Type B pancreatic cell (in vitro differentiated cells): ENCODE measurements at places on chromosomes 3 and 15. TPM values are rescaled to one million over a fixed set of nuclear protein-coding genes. Genes with fewer than 3 reads are reported as not detected.

CCR2 gene
- total RNA-seq, result not detected in 2 replicates

DNA sequence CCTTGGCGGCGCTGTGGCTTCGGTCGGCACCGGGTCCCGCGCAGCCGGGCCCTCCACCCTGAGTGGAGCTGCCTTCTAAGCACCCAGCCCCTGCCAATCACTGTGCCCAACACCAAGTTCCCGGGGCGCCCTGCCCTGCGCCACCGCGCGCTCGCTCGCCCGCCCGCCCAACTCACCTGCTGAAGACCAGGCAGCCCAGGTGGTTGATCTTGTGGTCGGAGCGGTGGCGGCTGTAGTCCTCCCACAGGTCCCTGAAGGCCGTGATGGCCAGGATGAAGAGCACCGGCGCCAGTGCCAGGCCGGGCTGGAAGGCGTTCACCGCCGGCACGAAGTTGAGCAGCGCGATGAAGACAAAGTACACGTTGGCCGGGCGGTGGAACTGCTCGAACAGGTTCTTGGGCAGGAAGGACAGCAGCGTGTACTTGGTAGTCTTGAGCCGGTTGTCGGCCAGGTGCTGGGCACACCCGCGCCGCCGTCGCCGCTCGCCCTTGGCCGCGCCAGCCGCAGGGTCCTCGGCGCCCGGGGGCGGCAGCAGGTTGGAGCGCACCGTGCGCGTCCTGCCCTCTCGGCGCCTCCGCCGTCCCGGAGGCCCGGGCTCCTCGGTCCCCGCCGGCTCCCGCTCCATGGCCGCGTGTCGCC is 536 bp downstream of the ATP10A start:
- no peak overlapping the region for H3K27ac ChIP-seq
- no peak for DNase-seq
- H3K27me3 ChIP-seq, result peaks cover 75% of the 10 kb centered on the region
- H3K36me3 ChIP-seq, result no peaks in the 10 kb centered on the region
- peak overlapping the region; percentile 84 for H3K4me3 ChIP-seq

- no peak overlapping the region for H3K27ac ChIP-seq
- no peaks in the 10 kb centered on the region for H3K4me1 ChIP-seq
- peaks cover 11% of the 10 kb centered on the region for H3K27me3 ChIP-seq
Observed at GRCh38 chr15:100703671-100704070, 101.3 kb downstream of the ASB7 start.

GRCh38 chr3:87033205-87033604 is 42.3 kb upstream of the VGLL3 start:
- no peaks in the 10 kb centered on the region for H3K27me3 ChIP-seq
- no peak for DNase-seq
- no peak overlapping the region for H3K27ac ChIP-seq
- no peaks in the 10 kb centered on the region for H3K4me1 ChIP-seq
- no peaks in the 10 kb centered on the region for H3K36me3 ChIP-seq

DNA sequence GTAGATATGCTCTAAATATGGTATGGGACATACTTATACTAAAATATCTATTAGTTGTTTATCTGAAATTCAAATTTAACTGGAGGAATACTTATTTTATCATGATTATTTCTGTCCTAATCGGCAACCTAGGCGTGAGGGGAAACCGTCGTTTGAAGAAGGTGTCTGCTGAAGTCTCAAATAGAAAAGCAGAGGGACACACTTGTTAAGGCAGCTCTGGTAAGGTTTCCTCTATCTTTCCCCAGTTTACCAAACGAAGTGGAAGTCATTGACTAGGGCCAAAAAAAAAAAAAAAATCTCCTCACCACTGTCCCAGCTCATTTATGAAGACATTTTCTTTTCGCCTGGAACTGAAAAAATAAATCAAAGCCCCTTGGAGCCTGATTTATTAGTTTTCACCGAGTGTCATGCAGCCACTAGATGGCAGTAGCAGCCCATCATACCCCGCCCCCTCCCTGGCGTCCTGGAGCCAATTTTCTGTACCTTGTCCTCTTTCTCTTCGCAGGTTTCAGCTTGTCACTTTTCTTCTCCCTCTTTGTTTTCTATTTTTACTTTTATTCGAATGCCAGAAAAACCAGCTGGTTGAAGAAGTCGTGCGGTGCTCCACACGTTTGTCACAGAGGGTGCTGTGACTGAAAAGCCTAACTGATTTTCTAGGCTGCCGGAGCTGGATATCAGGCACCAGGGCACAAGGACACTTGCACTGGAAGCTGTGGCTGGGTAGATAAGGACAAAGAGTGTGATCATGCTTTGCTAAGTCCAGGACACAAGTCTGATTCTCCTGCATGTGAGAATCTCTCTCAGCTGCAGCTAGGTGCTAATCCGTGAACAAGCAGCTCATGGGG is 238.7 kb downstream of the ZPLD1 start:
- no peaks in the 10 kb centered on the region for H3K36me3 ChIP-seq
- H3K4me1 ChIP-seq, result peaks cover 8% of the 10 kb centered on the region
- peak; percentile 70 for DNase-seq
- no peaks in the 10 kb centered on the region for H3K27me3 ChIP-seq
- peak overlapping the region; percentile 88 for H3K4me3 ChIP-seq

DNA sequence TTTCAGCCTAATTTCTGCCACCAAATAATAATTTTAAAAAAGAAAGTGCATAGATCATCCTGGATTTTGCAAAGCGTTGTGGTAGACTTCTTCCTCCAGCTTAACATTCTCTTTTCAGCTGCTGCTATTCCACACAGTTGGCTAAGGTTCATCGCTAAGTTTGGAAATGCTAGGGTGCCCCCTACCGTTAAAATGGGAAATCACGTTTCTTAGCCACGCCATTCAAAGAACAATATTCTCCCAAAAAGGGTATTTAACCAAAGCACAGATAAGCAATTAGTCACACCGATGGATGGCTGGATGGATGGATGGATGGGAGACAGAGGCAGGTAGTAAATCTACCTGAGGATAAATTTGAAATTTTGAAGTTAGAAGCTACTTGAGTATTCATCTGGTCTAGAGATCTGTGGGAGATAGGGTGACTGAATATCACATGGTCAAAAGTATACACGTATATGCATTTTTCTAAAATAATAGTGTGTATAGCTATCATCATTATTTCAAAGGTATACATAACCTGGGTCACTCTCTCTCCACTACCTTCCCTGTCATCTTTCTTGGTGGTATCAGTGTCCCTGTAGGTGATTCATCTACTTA is 67.2 kb downstream of the EFHB start:
- peaks cover 4% of the 10 kb centered on the region for H3K27me3 ChIP-seq
- H3K27ac ChIP-seq, result no peak overlapping the region
- H3K4me1 ChIP-seq, result no peaks in the 10 kb centered on the region
- H3K36me3 ChIP-seq, result no peaks in the 10 kb centered on the region
- H3K4me3 ChIP-seq, result no peak overlapping the region

DNA sequence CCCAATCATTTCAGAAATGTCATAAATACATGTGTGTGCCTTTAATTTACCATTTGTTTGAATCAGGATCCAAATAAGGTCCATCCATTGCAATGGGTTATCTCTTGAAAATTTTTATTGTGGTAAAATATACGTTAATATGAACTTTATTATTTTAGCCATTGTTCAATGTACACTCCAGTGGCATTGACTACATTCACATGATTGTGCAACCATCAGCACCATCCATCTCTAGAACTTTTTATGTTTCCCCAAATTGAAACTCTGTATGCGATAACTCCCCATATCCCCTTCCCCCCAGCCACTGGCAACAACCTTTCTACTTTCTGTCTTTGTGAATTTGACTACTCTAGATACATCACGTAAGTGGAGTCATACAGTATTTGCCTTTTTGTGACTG is 12.0 kb downstream of the CRTAP start:
- no peak overlapping the region for H3K27ac ChIP-seq
- no peak for DNase-seq
- peaks cover 21% of the 10 kb centered on the region for H3K36me3 ChIP-seq
- H3K4me3 ChIP-seq, result no peak overlapping the region

GRCh38 chr15:96670389-96670788 is 339.9 kb downstream of the NR2F2 start:
- DNase-seq, result no peak
- no peaks in the 10 kb centered on the region for H3K36me3 ChIP-seq
- no peak overlapping the region for H3K27ac ChIP-seq
- H3K27me3 ChIP-seq, result no peaks in the 10 kb centered on the region

GRCh38 chr3:11240496-11240895 is 31.7 kb upstream of the ATG7 start:
- H3K4me1 ChIP-seq, result no peaks in the 10 kb centered on the region
- DNase-seq, result no peak
- peak overlapping the region; percentile 56 for H3K27ac ChIP-seq
- H3K4me3 ChIP-seq, result no peak overlapping the region
- no peaks in the 10 kb centered on the region for H3K27me3 ChIP-seq

- H3K4me1 ChIP-seq, result peaks cover 14% of the 10 kb centered on the region
- H3K27ac ChIP-seq, result no peak overlapping the region
- H3K36me3 ChIP-seq, result no peaks in the 10 kb centered on the region
- no peak for DNase-seq
Observed at GRCh38 chr3:133742351-133743091, 3.7 kb upstream of the TF start.
